Transverse colon (tissue), 4 donors: ENCODE measurements at places on chromosomes 16 and 17. TPM values are rescaled to one million over a fixed set of nuclear protein-coding genes. Genes with fewer than 3 reads are reported as not detected.

GRCh38 chr17:77542551-77543490 lies 402.1 kb downstream of the SEC14L1 start:
- no peak overlapping the region for H3K4me3 ChIP-seq
- H3K27ac ChIP-seq, result no peak overlapping the region
- peaks cover 22% of the 10 kb centered on the region for H3K4me1 ChIP-seq
- peaks cover 14% of the 10 kb centered on the region for H3K27me3 ChIP-seq
- peak; percentile 76 for DNase-seq
- H3K36me3 ChIP-seq, result no peaks in the 10 kb centered on the region

- no peaks in the 10 kb centered on the region for H3K4me1 ChIP-seq
- H3K4me3 ChIP-seq, result no peak overlapping the region
- no peaks in the 10 kb centered on the region for H3K36me3 ChIP-seq
Measured at GRCh38 chr16:16890964-16891363, 512.0 kb downstream of the NPIPA7 start.

- H3K36me3 ChIP-seq, result no peaks in the 10 kb centered on the region
- peaks cover 10% of the 10 kb centered on the region for H3K27me3 ChIP-seq
- no peak for DNase-seq
- H3K4me3 ChIP-seq, result no peak overlapping the region
- peaks cover 10% of the 10 kb centered on the region for H3K4me1 ChIP-seq
Measured at GRCh38 chr16:87276091-87276701, 41.0 kb downstream of the C16orf95 start.

DNA sequence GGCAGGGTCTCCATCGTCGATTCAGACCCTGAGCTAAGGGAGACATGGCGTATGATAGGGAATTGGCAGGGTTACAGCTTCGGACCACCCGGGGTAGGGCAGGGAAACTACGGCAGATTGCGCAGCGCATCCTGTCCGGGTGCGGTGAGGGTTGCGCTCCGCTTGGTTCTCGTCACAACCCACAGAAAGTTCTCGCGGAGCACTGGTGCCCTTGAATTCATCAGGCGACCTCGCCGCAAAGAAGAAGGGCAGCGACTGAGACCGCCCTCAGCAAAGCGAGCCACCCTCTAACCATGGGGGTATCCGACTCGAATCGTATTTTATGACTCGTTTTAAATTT lies 1.2 kb downstream of the HS3ST3B1 start:
- peak overlapping the region; percentile 51 for H3K4me3 ChIP-seq
- peak; percentile 43 for DNase-seq
- peaks cover 95% of the 10 kb centered on the region for H3K27me3 ChIP-seq
- no peaks in the 10 kb centered on the region for H3K36me3 ChIP-seq
- H3K4me1 ChIP-seq, result peaks cover 37% of the 10 kb centered on the region

GRCh38 chr17:56593646-56594319 lies at the start of gene NOG:
TSS of gene NOG (plus strand) at chr17:56593699. CDS start at chr17:56594224, 525 bp downstream.
- H3K27me3 ChIP-seq, result peaks cover 100% of the 10 kb centered on the region
- H3K4me1 ChIP-seq, result peaks cover 14% of the 10 kb centered on the region
- H3K4me3 ChIP-seq, result peak within 1 kb of the TSS; percentile 39
- no peaks in the 10 kb centered on the region for H3K36me3 ChIP-seq

DNA sequence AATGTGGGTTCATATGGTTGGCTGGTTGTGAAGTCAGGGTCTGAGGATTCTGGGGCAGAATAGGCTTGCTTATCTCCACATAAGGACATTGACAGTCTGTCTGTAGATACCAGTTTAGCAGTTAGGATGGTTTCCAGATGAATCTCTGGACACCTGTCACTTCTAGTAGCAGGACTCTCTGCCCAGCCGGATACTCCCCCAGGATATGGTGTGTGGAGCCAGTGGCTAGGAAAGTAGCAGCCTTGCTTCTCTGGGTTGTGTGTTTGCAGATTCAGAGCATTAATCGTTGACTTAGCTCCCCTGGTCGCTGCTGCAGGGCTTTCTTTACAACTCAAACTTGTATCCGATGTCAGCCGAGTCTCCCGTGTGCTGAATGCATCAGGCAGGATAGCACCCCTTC lies 45.2 kb downstream of the CLEC16A start:
- H3K27ac ChIP-seq, result no peak overlapping the region
- H3K4me1 ChIP-seq, result no peaks in the 10 kb centered on the region
- H3K36me3 ChIP-seq, result no peaks in the 10 kb centered on the region
- DNase-seq, result no peak
- no peak overlapping the region for H3K4me3 ChIP-seq
- no peaks in the 10 kb centered on the region for H3K27me3 ChIP-seq

DNA sequence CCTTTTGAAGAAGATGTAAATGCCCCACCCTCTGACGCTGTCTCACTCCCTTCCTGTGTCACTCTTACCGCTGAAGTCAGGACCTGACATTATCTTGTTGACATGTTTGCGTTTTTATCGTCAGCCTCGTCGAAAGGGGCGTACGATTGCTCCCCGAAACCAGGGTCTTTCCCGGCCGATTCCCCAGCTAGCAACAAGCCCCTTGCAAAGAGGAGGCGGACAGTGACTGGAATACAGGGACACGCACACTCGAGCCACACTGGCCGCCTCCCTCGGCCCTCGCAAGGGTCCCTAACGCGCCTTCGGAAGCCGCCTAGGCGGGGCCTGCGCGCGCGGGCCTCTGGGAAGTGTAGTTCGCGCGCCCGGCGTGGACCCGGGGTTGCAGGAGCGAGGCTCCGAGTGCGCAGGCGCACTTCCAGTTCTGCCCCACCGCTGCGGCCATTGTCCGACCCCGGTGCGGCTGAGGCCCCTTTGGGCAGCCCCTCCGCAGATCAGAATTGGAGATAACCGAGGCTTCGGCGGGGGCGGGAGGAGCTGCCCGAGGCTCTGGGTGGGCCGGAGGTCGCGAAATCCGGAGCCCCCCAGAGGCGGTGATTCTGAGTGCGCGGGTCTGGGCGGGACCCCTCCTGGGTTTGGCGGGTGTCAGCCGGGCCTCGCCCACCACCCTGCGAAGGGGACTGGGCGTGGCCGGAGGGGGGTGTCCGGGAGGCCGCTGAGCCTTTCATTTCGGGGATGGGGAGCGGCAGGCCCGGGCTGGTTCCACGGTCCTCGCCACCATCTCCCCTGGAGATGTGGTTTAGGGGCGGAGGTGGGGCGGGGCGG lies at the start of gene ZFP90:
ZFP90 (plus strand) TSS at position 412 of the 822 bp plus-strand sequence. CDS start 502 bp downstream, outside the sequence.
- peak; percentile 90 for DNase-seq
- H3K27me3 ChIP-seq, result no peaks in the 10 kb centered on the region
- H3K4me1 ChIP-seq, result peaks cover 9% of the 10 kb centered on the region
- peak within 1 kb of the TSS; percentile 90 for H3K27ac ChIP-seq
- peak within 1 kb of the TSS; percentile 89 for H3K4me3 ChIP-seq

DNA sequence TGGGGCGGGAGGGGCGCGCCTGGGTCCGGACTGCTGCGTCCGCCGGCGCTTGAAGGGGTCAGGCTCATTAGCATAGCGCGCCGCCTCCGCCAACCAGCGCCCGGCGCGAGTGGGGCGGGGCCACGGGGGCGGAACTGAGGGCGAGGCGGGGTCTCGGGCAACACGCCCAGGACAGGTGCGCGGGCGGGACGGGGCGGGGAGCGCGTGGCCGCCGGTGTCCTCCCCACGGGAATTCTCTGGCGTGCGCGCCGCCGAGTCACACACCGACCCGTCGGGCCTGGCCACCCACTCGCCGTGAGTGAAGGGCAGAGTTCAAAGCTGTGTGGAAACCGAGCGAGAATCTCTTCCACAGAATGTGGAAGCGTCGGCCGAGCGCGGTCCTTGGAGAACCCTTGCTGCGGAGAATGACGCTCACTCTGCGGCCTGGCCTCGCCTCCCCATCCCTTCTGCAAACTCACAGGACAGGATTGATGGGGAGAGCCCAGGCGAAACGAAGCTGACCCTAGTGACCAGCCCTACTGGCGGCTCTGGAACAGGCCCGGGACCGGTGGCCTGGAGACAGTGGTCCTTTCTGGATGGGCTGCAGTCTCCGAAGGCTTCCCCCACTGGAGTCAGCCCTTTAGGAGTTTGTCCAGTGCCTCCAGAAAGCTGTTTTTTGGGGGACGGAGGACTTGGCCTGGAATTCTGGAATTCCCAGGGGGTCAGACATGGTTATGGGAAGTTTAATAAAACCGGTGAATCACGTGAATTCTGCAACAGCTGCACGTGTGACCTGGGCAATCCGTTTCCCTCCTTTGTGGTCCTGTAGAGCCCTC lies at the start of gene SNAI3:
SNAI3 (minus strand) TSS at position 69 of the 815 bp plus-strand sequence. CDS start 101 bp downstream, outside the sequence.
- H3K27me3 ChIP-seq, result peaks cover 79% of the 10 kb centered on the region
- H3K4me3 ChIP-seq, result peak within 1 kb of the TSS; percentile 16
- peak; percentile 95 for DNase-seq
- peak within 1 kb of the TSS; percentile 58 for H3K27ac ChIP-seq

GRCh38 chr17:50660042-50660886 lies 25.6 kb downstream of the ABCC3 start:
- H3K4me3 ChIP-seq, result no peak overlapping the region
- H3K4me1 ChIP-seq, result peaks cover 56% of the 10 kb centered on the region
- H3K27me3 ChIP-seq, result no peaks in the 10 kb centered on the region
- H3K27ac ChIP-seq, result peak overlapping the region; percentile 79
- H3K36me3 ChIP-seq, result no peaks in the 10 kb centered on the region
- DNase-seq, result peak; percentile 60

DNA sequence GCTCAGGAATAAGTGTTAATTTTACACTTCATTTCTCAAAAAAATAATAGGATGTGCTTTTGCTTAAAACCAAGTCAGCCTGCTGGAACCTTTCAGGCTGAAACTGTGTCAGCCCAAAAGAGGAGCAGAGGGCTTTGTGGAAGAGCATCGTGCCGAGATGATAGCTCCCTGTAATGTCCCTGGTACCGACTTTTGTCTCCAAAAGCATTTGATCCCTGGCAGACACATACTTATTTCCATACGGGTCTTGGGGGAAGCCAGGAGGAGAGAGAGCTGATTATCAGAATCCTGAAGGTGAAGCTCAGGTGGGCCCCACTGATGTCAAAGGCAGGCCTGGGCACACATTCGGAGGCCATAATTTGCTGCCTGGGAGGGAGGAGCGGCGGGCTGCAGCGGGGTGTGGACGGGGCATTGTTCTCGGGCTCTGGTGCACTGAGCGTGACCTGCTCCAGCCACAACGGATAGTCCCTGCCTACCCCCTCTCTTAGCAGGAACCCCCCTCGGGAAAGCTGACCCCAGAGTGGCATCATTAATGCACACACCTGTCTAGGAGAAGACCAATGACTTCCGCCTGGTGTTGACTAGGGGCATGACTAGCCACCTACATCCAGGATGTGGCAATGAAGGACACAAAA lies 155.9 kb downstream of the C16orf78 start:
- peaks cover 3% of the 10 kb centered on the region for H3K4me1 ChIP-seq
- H3K4me3 ChIP-seq, result no peak overlapping the region
- DNase-seq, result no peak
- H3K36me3 ChIP-seq, result no peaks in the 10 kb centered on the region
- H3K27ac ChIP-seq, result no peak overlapping the region

DNA sequence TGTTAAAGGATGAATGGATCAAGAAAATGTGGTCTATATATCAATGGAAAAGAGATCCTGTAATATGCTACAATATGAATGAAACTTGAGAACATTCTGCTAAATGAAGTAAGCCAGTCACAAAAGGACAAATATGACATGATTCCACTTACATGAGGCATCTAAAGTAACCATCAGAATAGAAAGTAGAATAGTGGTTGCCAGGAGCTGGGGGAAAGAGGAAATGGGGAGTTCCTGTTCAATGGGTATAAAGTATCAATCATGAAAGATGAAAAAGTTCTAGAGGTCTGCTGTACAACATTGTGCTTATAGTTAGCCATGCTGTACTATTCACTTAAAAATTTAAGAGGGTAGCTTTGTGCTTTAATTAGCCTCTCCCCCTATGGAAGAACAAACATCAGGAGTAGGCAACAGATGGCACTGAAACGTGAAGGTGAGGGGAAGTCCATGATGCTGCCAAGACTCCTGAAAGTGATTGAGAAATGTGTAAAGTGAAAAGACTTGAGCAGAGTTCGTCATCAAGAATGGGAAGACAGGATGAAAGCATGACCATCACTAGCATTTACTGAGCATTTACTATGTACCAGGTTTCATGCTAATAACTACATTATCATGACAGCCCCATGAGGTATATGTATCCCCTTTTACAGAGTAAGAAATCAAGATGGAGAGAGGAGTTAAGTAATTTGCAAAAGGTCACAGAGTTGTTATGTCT lies 167.2 kb downstream of the CYB561 start:
- no peaks in the 10 kb centered on the region for H3K4me1 ChIP-seq
- no peak for DNase-seq
- H3K27me3 ChIP-seq, result no peaks in the 10 kb centered on the region
- no peaks in the 10 kb centered on the region for H3K36me3 ChIP-seq

GRCh38 chr17:44247440-44247841 lies 20.5 kb downstream of the SLC4A1 start:
- no peak overlapping the region for H3K4me3 ChIP-seq
- peaks cover 18% of the 10 kb centered on the region for H3K4me1 ChIP-seq
- H3K27me3 ChIP-seq, result no peaks in the 10 kb centered on the region
- no peak overlapping the region for H3K27ac ChIP-seq
- no peaks in the 10 kb centered on the region for H3K36me3 ChIP-seq

DNA sequence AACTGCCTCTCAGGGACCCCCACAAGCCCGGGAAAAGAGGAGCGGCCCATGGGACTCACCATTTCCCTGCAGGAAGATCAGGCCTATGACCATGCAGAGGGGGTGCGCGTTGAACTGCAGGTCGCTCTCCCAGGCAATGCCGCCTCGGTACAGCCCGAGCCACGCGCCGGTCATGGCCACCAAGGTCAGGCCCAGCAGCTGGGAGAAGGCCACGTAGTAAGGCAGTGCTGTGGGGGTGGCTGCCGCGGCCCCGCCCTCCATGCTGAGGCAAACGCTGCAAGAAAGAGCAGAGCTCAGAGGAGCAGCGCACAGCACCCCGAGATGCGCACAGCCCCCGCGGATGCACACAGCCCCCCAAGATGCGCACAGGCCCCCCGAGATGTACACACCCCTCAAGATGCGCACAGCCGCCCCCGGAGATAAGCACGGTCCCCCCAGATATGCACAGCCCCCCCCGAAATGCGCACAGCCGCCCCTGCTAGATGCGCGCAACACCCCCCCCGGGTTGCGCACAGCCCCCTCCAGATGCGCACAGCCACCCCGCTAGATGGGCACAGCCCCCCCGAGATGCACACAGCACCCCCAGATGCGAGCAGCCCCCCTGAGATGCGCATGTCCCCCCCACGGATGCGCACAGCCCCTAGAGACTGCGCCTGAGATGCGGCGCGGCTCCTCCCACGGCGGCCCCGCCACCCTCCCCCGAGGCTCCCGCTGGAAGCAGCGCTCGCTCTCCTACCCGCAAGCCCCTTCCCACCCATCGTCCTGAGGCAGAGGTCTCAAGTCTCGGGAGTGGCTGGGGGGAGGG lies 8.6 kb downstream of the CYB561 start:
- no peak overlapping the region for H3K4me3 ChIP-seq
- H3K4me1 ChIP-seq, result peaks cover 38% of the 10 kb centered on the region
- no peaks in the 10 kb centered on the region for H3K27me3 ChIP-seq
- DNase-seq, result no peak

Gene ZNF785
- total RNA-seq, result 22.2 TPM

Gene RAB11FIP4
- total RNA-seq, result 51.3 TPM

Gene WFIKKN2
- total RNA-seq, result not detected

Gene TSPAN10
- not detected for total RNA-seq
